ENCODE measurements at places on chromosomes 11 and 22.

DNA sequence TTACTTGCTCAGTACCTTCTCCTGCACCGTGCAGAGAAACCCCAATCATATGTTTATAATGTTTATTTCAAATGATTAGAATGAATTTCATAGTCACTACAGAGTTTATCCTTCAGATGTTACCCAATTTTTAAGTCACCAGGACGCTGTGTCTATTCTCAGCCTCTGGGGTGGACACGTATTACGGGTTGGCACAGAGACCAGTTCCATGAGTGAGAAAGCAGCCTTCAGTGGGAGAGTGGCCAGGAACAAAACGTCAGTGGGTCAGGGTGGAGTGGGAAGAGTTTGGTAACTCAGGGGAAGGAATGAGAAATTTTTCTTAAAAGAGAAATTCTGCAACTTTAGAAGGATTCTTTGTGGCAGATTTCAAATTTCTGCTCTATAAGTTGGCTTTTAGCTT, 77.1 kb upstream of the MTMR2 start:
- no peak for DNase-seq

DNA sequence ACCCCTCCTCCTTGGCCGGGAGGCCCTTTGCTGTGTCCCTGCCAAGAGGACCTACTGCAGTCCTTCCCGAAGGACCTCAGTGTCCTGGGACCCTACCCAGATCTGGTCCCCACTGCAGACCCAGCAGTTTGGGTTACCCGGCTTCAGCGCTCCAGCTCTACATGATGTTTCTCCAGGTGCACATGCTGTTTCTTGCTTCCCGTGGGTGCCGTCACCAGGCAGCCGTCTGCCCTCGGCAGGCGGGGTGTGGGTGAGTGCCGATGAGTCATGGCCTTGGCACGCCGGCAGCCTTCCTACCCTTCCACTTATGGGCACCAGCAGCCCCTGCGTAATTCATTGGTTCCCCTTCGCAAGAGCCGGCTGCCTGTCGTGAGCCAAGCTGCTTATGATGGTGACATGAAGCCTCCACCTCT, 101.8 kb downstream of the BCR start:
- DNase-seq: no peak

DNA sequence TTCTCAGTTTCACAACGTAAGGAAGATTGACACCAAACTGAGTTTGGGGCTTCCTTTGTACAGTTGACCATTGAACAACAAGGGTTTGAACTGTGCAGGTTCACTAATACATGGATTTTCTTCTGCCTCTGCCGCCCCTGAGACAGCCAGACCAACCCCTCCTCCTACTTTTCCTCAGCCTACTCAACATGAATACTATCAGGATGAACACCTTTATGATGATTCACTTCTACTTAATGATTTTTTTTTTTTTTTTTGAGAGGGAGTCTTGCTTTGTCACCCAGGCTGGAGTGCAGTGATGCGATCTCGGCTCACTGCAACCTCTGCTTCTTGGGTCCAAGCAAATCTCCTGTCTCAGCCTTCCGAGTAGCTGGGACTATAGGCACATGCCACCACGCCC, 14.6 kb downstream of the RBM4 start:
- no peak for DNase-seq

DNA sequence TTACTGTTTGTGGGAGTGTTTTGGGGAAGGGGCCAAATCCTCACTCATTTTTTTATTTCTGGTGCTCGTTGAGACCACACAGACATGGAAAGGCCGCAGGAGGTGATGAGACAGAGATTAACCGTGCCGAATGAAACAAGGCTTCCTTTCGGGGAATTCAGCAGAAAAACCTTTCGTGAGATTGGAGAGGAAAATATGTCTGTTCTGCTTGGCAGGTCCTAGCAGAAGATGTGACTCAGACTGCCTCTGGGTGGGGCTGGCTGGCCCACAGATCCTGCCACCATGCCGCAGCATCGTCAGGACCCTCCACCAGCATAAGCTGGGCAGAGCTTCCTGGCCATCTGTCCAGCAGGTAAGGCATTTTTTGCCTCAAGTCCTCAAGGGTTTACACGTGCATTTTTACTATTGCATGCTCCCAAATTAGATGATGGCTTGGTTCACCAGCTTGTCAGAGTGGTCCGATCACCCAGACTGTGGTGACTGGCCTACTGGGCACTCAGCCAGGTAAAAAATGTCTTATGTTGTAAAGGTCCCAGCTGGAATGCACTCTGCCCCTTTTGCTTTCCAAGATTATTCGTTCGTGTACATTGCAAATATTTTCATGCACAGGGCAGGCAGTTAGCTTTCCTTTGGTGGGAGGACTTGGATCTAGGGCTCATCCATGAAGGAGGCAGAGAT, 1.5 kb downstream of the DDB2 start:
- peak; percentile 57 for DNase-seq

DNA sequence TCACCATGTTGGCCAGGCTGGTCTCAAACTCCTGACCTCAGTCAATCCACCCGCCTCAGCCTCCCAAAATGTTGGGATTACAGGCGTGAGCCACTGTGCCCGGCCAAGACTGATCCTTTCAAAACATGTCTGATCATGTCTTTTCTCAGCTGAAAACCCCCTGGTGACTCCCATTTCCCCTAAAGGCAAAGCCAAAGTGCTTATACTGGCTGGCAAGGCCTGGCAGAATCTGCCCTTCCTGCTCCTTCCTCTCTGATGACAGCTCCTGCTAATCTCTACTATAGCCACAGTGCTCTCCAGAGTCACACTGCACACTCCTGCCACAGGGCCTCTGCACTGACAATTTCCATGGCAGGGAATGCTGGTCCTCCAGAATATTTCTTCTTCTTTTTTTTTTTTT, 2.6 kb upstream of the MCHR1 start:
- peak; percentile 40 for DNase-seq

DNA sequence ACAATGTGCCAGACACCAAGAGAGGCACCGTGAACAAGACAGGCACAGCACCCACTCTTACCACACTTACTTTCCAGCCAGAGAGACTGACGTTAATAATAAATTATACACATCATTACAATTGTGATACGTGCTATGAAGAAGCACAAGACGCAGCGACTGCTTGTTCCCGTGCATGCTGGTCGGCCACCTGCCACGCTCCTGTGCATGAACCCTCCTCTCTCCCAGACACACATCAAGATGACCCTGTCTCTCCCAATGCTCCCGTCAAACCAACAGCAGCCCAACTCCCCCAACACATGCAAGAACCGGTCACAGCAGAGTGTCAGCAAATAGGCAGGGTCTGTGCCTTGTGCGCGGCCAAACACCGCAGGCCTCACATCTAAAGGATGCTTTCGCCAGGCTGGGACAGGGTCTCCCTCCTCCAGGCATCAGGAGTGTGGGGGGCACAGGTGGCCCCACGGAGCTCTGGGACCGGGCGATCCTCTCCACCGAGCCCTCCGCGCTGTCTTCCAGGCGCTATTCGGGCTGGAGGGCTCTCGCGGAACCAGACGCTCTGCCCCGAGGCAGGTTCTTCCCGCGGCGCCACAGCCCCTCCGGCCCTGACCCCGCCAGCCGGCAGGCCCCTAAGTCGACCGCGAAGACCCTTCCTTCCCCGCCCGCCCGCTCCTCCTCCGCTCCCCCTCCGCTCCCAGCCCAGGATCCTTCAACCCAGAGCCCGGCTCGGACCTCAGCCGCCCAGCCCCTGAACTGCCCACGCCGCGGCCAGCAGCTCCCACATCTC, 533 bp downstream of the SERGEF start:
- DNase-seq: no peak

DNA sequence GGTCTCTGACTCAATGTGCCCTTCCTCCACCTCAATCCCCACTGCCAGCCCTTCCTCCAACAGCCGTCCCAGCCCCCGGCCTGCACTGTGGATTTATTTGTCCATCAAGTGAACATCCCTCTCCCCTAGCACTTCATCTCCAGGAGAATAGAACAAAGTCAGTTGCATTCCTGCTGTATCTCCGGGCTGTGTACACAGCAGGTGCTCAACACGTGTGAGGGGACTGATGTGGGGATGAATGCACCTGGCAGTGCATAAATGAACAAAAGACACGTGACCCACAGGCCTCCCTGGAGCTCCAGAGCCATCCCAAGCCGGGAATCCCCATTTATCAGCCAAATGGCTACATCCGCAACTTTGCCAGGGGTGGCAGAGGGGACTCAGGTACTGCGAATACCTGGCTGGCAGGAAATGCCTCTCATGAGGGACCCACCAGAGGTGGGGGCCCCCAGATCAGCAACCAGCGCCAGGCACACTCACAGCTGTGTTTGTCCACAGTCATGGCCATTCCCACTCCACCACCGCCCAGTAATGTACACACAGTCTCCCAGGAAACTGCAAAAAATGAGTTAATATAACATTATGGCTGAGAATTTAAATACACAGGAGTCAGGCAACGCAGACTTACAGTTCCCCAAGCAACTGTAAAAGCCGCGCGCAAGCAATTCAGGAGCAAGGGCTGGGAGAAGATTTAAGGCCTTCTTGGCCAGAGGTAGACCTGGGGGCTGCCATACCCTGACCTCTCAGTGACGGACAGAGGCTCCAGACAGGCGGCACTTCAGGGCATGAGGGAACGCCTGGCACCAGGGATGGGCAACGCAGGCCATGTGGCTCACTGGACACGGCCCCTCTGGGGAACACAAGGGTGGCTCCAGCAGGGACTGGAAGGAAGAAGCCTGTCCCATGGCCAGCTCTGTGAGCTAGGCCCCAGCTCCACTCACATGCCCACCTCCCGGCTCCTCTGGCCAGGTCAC, 50.3 kb upstream of the TCF20 start:
- no peak for DNase-seq

DNA sequence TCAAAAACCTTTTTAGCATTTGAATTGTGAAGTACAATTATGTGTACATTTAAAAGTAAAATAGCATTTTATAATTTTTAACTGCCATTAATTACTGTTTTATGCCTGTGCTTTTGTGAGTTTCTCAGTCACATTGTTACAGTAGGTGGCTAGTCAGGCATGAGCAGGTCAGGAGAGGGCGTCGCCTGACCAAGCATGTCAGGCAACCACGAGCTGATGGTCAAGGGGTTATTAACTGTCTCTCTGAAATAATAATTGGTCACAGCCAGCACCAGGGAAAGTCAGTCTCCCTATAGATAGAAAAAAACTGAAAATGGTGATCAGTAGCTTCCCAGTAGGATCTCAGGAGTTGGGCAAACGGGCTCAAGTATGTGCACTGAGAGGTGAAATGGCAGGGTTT, 19.4 kb upstream of the CCDC81 start:
- no peak for DNase-seq

DNA sequence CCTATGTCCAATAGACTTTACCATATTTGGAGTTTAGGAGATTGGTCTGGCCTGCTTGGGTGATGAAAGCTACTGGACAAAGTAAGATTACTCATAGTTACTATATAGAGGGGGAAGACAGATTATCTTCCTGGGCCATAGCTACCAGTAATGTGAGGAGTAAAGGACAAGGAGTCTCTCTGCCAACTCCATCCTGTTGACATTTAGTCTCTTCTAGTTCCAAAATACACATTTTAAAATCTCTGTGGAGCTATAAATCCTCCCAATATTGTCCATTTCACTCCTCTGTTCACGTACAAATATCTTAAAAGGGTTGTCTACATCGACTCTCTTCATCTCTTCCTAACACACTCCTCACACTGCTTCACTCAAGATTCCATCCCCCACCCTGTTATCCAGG, 1.1 kb upstream of the OR51D1 start:
- DNase-seq: no peak

- no peak for DNase-seq
These were observed 66.3 kb downstream of the PRDM11 start for GRCh38 chr11:45212566-45213315.

- DNase-seq: no peak
These were observed 625.9 kb downstream of the TBC1D22A start for GRCh38 chr22:47388331-47388730.

DNA sequence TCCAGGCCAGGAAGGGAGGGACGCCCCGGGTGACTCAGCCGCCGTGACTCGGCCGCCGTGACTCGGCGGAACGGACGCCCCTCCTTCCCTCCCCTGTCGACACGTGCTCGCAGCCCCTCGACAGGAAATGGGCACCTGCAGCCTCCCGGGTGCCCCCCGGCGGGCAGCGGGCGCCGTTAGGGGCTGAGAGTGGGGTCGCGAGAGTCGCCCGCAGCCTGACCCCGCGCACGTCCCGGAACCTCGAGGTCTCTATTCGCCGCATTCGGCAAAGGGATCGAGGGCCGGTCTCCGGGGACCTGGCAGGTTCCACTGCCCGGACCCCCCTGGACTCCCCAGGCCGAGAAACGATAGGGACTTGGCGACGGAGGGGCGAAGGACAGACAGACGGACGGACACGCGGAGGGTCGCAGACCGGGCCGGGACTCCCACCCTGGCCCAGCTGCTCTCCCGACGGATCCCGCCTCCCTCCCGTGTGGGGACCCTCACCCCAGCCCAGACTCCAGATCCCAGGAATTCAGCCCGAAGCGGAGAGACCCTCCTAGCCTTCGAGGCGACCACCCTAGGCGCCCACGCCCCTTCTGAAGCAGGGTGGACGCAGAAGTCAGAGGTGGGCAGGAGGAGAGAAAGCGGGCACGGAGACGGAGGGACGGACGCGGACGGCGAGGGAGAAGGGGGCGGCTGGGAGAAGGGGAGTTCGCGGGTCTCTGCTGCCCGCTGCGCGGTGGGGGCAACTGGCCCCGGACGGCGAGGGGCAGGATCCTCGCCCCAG, 648 bp downstream of the FOSL1 start:
- peak; percentile 86 for DNase-seq

DNA sequence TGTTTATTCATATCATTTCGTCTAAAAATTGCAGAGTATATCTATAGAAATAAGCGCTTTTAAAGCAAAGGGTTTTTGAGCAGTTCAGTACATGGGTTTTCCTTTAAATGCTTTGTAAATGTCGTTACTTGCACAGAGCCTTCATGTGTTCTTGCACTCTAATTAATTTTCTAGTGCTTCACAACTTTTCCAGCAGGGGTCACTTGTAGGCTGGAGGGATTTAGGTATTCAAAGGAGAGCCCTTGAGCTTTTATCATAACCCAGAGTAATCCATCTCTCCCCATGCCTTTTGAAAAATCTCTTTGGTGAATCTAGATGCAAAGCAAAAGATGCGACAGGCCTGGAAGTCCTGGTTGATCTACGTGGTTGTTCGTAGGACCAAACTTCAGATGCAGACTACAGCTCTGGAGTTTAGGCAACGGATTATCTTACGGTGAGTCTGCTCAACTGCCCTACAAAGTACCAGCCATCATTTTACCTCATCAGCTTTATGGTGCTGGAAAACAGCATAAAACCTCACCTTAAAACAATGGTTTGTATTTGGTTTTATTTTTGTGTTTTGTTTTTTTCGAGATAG, 60.4 kb downstream of the SFI1 start:
- peak; percentile 39 for DNase-seq

GRCh38 chr22:26898946-26899605, 241.7 kb downstream of the MIAT start:
- DNase-seq: no peak

Measured in suppressor macrophage treated with lipopolysaccharide for 4 hours (primary cell).